ENCODE measurements at places on chromosomes 5 and 9.

- DNase-seq, result no peak
These were observed 91.7 kb downstream of the TENT4A start for GRCh38 chr5:6804766-6805501.

DNA sequence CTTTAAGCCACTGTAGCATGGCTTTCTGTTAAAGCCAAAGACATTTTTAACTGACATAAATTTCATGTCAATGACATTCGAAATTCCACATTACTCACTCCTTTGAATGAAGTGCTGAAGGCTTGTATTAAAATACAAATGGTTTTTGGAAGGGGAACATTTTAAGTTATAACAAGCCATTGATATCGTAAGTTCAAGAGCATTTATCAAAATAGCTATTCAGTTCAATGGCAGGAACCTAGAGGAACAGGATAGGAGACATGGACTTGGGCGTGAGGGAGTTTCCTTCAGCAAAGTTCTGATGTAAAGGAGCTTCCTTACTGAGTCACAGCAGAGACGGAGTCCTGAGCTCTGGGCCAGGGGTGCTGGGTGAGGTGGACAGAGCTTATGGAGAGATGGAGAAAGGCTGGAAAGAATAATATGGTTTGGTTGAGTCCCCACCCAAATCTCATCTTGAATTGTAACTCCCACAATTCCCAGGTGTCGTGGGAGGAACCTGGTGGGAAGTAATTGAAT lies 631.8 kb downstream of the BNC2 start:
- DNase-seq, result no peak

- no peak for DNase-seq
These were observed 165.0 kb downstream of the DROSHA start for GRCh38 chr5:31366941-31367340.

GRCh38 chr5:87827539-87827938 lies 414.8 kb upstream of the CCNH start:
- no peak for DNase-seq

GRCh38 chr5:152631221-152631620 lies 226.1 kb upstream of the NMUR2 start:
- DNase-seq, result no peak

- no peak for DNase-seq
These were observed 22.6 kb downstream of the SSBP2 start for GRCh38 chr5:81728301-81728700.

- DNase-seq, result no peak
These were observed 211.5 kb downstream of the GAPVD1 start for GRCh38 chr9:125472926-125473701.

DNA sequence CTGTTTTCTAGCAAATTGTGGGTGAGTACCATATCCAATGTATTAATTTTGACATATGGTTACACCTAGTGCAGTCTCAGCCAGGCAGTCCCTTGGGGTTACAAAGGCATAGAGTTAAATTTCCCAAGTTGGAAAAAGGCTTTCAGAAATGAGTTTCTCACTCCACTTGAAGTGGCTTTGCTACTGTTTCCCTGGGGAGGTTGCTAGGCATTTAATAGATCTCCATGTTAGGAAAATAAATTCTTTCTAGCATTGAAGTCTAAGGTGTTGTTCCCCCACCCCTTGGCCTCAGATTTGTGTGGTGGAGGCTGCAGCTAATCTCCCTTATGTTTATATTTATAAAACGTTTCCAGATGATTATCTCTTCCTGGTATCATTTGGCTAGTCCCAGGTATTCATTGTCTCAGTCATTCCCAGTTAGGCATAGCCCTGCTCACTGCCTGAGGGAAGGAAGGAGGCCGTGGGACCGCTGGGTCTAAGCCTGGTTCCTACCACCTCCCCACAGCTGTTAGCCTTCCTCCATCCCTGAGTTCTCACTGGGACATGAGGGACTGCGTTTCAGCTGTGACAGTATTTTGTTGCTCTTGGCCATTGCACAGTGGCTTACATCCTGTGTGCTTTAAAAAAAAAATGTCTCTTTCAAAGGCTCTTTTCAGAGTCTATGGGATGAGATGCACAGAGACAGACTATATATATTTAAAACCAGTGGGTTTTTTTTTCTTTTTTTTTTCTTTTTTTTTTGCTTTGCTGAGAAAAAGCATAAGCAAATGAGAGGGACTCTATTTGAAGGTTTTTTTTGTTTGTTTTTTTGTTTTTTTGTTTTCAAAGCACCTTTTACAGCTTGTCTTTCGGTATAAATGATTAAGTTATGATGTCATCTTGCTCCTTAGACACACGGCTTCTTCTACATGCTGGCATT lies 121.5 kb downstream of the MAST4 start:
- DNase-seq, result no peak

- no peak for DNase-seq
These were observed 249.7 kb downstream of the ENC1 start for GRCh38 chr5:74390822-74391221.

DNA sequence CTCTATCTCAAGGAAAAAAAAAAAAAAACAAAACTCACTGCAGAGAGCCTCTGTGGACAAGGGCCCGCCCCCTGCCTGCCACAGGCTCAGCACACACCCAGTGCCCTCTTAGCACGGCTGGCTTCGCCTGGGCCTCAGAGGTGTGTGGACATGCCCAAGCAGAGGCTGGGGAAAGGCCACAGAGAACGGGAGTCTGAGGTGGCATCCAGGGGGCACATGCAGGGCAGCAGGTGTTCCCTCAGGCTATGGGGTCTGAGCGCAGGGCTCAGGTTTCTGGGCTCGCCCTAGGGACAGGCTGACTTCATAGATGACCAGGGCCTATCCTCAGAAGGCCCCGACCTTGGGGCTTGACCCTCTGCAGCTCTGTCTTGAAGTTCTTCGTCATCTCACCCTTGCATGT lies 138.7 kb downstream of the ZNF354C start:
- DNase-seq, result no peak

- no peak for DNase-seq
These were observed 5.2 kb downstream of the KIF12 start for GRCh38 chr9:114093761-114094505.

DNA sequence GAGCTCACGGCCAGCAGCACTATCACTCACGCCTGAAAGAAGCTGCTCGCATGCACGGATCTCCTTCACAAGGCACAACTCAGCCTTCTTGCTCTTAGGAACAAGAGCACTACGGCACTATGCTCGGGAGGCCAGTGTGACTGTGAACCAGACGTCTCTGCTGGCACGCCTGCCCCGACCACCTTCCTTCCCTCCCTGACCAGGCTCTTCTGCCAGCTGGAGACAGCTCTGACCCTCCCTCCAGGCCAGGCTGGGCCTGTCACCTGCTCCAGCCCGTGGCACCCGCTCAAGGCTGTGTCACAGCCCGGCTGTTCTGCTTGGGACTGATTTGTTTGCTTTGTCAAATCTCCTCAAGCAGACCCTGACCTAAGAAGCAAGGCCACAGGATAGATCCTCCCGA lies 7.0 kb downstream of the TBC1D9B start:
- no peak for DNase-seq

GRCh38 chr9:31745886-31746285 lies 638.6 kb upstream of the ACO1 start:
- DNase-seq, result no peak

- DNase-seq, result peak; percentile 62
These were observed 36.8 kb downstream of the C9orf50 start for GRCh38 chr9:129584136-129584535.

- peak; percentile 5 for DNase-seq
These were observed 18.9 kb downstream of the MARCHF11 start for GRCh38 chr5:16160706-16161105.

DNA sequence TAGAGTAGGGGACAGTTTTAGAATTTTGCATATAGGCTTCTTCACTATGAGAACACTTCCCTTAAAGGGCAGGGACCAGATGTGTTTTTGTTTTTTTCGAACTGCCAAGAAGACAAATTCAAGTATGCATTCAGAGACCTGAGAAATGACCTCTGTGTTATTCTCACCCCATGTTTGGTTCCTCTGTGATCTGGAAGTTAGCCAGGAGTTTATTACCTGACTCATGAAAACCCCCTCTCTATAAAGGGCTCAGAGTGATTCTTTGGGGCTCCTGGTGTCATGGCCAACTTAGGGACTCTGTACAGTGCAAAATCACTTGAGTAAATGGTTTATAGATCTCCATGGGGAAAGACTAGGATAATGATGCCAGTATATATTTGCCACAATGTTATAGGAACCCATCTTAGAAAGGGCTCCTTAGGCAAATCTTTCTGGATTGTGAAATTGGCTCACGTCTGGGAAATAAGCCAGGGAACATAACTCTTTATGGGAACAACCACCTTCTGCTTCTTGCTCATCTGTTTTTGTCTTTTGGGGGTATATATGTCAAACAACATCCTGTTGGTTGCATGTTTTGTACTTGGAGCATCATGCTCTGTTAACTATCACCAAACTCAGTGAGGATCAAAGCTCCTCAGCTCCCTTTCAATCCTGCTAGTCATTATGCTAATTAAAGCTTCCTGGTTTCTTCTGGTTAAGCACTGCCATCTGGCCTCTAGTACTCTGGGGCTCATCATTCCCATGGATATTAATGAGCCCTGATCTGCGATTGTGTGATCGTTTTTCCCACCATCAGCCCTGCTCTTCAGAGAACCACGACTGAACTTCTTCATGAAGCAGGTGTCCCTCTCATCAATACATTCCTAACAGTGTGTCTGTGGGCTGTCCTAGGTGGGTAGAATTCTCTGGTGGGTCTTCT lies 173.4 kb upstream of the CDH12 start:
- DNase-seq, result no peak

DNA sequence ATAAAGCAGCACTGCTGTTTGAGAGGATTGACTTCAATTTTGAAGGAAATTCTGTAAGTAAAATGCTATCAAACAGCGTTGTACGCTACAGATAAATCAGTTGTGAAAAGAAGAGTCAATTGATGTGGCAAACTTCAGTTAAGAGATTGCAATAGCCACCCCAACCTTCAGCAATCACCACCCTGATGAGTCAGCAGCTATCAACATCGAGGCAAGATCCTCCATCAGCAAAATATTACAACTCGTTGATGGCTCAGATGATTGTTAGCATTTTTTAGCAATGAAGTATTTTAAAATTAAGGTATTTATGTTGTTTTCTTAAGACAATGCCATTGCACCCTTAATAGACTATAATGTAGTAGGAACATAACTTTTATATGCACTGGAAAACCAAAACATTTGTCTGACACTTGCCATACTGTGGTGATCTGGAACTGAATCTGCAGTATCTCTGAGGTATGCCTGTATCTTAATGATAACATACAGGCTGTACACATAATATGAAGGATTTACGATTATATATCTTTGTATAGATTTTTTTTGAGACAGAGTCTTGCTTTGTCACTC lies 47.5 kb downstream of the VPS13A start:
- DNase-seq, result no peak

DNA sequence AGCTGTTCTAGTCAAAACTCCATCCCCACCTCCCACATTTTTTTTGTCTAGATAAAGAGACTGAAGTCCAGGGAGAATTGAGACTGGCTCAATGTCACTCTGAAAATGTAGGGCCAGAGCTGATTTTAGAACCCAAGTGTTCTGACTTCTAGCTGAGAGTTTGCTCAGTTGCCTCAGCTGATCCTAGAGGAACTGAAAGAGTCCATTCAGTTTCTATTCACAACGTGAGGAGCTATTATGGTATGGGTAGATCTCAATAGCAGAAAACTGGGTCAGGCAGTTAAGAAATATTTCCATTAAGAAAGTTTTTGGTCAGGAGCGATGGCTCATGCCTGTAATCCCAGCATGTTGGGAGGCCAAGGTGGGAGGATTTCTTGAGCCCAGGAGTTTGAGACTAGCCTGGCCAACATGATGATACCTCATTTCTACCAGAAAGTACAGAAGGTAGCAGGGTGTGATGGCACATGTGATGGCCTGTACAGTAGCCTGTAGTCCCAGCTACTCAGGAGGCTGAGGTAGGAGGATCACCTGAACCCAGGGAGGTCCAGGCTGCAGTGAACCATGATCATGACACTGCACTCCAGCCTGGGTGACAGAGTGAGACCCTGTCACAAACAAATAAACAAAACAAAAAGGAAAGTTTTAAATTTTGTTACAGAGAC lies 61.7 kb downstream of the GLRA1 start:
- DNase-seq, result no peak

DNA sequence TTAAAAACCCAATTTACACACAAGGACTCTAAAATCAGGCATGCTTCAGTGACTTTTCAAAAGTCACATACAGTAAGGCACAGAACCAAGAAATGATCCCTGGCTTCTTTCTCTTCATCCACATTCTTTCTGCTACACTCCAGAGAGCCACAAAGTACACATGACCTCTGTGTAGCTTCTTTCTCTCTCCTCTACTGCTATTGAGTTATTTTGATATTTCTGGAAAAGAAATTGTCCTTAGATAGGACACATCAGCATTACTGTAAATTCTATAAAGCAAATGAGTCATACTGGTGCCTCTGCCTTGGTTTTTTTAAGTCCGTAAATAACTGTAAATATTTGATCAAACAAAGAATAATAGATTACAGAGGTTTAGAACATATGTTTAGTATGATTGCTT lies 96.3 kb downstream of the KIAA0825 start:
- DNase-seq, result no peak

GRCh38 chr9:114370968-114371320 lies 16.8 kb downstream of the AKNA start:
- DNase-seq, result no peak

GRCh38 chr5:100519075-100519474 lies 16.1 kb upstream of the FAM174A start:
- no peak for DNase-seq

DNA sequence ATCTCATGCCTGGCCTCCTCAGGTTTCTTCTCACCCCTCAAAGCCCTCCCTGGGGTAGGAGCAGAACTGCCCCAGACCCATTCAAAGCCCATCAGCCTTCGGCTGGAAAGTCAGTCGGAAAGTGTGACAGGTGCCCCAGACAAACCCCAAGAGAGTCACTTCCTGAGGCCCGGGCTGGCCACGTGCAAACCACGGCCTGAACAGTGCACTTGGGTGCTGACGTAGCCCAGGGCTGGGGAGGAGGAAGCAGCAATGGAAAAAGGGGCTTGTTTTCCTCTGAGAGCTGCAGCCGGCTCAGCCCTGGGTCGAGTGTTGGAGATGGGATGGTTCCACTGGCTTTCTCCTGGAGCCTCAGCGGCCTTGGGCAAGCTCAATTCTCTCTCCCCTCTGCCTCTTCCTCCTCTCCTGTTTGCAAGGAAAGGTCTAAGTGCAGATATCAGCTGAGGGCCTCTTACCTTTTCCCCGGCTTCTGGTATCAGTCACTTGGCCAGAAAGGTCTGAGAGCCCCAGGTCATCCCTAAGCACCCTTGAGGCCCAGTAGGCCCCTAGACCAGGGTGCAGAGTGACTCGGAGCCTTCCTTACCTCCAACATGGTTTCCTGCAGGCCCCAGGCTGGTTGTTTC lies 5.9 kb upstream of the EGR1 start:
- no peak for DNase-seq

- peak; percentile 69 for DNase-seq
These were observed 139.9 kb downstream of the PIP5K1B start for GRCh38 chr9:68844631-68845612.

DNA sequence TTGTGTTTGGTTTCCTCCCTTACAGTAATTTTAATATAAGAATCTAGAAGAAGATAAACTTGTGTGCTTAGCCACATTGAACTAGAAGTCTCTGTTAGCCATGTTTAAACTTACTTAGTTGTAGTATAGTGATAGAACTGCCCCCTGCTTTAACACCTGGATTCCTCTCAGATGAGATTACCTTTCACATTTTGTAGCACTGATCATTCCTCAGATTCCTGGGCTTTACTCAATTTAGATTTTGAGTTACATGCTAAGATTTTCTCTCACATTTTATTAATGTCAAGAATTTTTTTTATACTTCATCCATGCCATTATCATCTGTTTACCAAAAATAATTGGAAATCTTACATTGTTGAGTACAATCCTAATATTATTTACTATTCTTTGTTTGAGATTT lies 70.5 kb downstream of the GPBP1 start:
- DNase-seq, result no peak

- DNase-seq, result peak; percentile 58
These were observed 98.9 kb downstream of the CSNK1G3 start for GRCh38 chr5:123610665-123611405.
